ENCODE measurements at places on chromosomes 2 and 18.

DNA sequence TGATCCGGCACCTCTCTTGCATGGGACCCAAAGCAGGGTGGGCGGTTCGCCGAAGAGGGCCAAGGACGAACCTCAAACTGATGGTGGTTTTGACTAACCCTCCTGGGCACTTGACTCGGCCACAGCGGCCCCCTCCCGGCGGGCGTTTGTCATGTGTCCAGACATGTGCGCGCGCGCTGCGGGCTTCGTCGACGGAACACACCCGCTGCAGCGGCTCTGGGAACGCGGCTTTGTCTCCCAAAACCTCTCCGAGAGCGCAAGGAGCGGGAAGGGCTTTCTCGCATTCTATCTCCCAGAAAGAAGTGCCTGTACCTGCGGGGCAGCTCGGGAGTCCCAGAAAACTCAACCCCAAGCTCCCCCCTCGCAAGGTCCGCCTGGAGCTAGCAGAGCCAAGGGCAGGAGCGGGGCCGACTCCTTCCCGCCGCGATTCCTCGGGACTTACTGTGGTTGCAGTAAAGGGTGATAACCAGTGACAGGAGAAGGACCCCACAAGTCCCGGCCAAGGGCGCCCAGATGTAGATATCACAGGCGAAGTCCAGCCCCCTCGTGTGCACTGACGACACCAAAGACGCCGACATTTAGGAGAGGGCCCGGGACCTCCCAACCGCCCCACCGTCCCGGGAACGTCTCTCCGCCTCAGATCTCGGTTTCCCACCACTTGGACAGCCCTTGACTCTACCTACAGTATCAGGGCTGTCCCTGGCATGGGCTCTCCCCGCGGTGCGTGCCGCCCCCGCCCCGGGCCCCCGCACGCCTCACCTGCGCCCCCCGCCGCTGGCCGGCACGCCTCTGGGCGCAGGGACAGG lies 1.6 kb downstream of the CD8A start:
- DNase-seq, result no peak

- DNase-seq, result no peak
These were observed 142.3 kb upstream of the TANK start for GRCh38 chr2:161017780-161018470.

DNA sequence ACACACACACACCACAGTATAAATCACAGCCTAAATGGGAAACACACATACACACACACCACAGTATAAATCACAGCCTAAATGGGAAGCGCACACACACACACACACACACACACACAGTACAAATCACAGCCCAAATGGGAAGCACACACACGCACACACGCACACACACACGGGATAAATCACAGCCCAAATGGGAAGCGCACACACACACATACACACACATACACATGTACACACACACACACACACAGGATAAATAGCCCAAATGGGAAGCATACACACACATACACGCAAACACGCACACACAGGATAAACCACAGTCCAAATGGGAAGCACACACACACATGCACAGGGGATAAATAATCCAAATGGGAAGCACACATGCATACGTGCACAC lies 68.1 kb downstream of the ADNP2 start:
- no peak for DNase-seq

- DNase-seq, result no peak
These were observed 50.2 kb upstream of the PLB1 start for GRCh38 chr2:28445448-28446258.

DNA sequence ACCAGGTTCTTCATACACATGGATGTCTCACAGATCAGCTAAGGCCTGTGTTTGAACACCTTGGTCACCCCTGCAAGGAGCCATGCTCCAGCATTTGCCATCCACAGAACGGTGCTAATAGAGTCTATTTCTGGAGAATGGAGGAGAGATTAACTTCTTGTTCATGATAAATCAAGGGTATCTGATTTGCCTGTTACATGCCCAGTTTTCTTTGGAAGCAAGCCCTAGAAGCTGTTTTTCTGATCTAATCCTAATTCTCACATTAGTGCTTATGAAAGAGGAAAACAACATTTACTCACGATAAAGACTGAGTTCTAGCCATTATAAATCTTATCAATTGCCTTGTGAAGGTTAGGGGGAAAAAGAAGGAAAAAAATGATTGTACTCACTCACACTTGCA lies 119.6 kb upstream of the DTNA start:
- no peak for DNase-seq

- DNase-seq, result no peak
These were observed 40.3 kb upstream of the HNRNPA3 start for GRCh38 chr2:177172034-177172880.

DNA sequence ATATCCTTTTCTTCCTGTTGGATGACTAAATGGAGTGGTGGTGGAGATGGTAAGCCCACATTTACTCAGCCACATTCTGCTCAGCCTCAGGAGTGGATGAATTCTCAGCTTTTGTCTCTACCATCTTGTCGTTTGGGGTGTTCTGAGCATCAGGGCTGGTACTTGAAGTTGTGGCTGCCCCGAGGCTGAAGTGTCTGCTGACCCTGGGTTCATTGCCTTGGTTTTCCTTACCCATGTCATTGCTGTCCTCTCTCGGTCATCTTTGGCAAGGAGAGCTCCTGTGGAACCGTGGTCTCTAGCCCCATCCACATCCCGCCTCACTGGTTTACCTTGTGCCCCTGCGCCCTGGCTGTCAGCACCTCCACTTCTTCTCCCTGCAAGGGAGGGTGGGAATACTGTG lies 71.9 kb downstream of the GPR39 start:
- no peak for DNase-seq

DNA sequence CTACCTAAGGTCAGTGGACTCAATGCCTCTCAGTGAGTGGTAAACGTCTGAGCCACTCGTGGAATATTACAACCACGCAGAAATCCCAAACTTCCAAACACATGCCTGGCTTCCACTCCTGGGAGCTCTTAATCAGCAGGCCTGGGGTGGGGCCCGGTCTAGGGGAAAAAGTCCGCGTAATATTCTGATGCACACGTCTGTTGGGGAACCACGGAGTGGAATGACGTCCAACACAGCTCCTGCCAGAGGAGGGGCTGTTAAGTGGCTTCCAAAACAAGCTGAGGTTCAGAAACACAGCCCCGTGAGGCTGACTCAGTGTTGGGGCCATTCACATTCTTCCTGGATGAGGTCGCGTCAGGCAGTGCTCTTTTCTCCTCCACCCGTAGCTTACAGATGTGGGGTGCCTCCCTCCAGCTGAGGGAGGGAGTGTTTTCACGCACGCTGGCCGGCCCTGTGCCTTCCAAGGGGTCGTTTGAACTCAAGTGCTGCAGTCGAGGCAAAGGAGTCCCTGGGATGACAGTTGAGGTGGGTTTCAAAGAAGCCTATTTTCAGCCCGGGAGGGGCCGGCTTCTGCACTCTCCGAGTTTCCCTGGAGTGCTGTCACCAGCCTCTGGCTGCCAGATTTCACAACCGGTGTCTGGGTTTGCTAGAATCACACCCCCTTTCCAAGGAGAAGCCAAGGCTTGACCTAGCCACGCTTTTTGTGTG lies 73.1 kb downstream of the ACKR3 start:
- no peak for DNase-seq

GRCh38 chr2:128310761-128311160 lies 7.9 kb downstream of the HS6ST1 start:
- no peak for DNase-seq

GRCh38 chr2:140401056-140401455 lies 1620.9 kb upstream of the NXPH2 start:
- no peak for DNase-seq

DNA sequence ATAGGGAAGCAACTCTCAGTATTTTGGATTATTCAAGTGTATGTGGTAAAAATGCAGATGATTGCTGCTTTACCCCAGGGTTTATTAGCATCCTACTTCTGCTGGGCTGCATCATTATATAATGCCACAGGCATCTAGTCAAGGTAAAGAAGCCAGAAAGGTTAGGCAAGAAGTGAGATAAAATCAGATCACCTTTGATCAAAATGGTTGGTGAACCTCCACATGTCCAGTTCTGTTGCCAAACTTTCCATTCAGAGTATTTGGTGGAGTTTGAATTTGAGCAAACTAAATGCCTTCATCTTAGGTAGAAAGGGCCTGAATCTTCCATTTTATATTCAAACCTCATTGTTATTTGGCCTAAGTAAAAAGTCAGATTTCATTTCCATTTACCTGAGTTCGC lies 29.7 kb upstream of the NOSTRIN start:
- DNase-seq, result no peak

DNA sequence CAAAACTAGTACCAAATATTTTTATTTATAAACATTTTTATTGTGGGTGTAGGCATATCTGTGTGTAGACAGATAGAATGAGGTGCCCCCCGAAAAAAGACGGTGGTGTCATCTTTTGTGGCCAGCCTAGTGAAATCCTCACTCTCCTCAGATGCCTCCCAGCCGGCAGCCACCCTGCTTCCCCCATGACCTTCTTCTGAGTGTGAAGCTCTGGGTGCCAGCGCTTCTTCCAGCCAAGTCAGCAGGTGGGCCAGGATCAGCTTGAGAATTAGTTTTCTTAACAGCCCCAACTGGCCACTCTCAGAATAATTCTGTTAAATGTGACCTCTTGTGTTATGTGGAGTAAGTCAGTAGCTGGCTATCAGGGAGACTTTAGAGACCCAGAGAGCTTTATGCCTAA lies 229.6 kb upstream of the FOSL2 start:
- no peak for DNase-seq

Data from stimulated activated CD4-positive, alpha-beta T cell treated with anti-CD3 and anti-CD28 coated beads, TNF-alpha, amount 100 ng/mL, for 4 hours (primary cell).